ENCODE measurements at places on chromosomes 7 and 10.

GRCh38 chr10:13668126-13668525 lies 81.4 kb downstream of the PRPF18 start:
- DNase-seq: peak; percentile 18

- peak; percentile 13 for DNase-seq
Observed at GRCh38 chr7:121624958-121625357, 228.8 kb upstream of the FAM3C start.

- no peak for DNase-seq
Observed at GRCh38 chr10:114735946-114736345, 77.9 kb upstream of the ABLIM1 start.

DNA sequence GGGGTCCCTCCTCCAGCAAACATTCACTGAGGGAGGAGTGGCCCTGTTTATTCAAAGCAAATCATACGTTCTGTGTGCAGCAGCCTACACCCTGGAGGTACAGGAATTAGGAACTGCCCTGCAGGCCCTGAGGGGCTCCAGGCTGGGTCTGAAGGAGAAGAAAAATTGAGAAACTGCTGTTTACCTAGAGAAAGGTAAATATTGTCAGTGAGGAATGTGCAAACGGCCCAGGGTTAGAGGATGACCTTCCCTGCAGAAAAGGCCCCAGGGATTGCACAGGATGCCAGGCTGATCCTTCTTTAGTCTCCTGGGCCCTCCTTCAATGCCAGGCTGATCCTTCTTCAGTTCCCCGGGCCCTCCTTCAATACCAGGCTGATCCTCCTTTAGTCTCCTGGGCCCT lies 5.7 kb downstream of the CALML5 start:
- no peak for DNase-seq

Data from nucleus accumbens (tissue), 56 donors.